OCI-LY7 (cell line): ENCODE measurements at places on chromosomes 4 and X. TPM values are rescaled to one million over a fixed set of nuclear protein-coding genes. Genes with fewer than 3 reads are reported as not detected.

Gene NXT2
- 19.0 and 22.3 TPM in 2 replicates for total RNA-seq

DNA sequence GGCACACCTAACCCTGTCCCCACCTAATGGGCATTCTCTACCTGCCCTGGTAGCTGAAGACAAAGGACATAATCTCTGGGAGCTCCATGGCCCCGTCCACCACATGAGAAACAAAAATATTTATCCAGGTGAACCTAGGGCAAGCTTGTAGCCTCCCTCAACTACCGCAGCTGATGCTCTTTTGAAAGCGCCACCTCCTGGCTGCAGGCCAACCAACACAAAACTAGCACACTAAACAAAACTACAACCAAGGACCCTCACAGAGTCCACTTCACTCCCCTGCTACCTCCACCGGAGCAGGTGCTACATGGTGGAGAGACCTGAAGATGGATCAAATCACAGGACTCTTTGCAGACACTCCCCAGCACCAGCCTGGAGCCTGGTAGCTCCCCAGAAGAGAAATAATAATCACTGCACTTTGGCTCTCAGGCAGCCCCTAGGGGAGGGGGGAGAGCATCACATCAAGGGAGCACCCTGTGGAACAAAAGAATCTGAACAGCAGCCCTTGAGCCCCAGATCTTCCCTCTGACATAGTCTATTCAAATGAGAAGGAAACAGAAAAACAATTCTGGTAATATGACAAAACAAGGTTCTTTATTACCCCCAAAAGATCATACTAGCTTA is 111.3 kb upstream of the ATP8A1 start:
- DNase-seq = peak; percentile 52

GRCh38 chr4:48596336-48596735 is 106.3 kb downstream of the ZAR1 start:
- no peak for DNase-seq

- DNase-seq = no peak
Observed at GRCh38 chrX:18864390-18864920, 119.5 kb downstream of the PHKA2 start.

Gene CFAP99
- total RNA-seq = not detected in 2 replicates

GRCh38 chr4:14669371-14669770 is 332.9 kb upstream of the CPEB2 start:
- no peak for DNase-seq

DNA sequence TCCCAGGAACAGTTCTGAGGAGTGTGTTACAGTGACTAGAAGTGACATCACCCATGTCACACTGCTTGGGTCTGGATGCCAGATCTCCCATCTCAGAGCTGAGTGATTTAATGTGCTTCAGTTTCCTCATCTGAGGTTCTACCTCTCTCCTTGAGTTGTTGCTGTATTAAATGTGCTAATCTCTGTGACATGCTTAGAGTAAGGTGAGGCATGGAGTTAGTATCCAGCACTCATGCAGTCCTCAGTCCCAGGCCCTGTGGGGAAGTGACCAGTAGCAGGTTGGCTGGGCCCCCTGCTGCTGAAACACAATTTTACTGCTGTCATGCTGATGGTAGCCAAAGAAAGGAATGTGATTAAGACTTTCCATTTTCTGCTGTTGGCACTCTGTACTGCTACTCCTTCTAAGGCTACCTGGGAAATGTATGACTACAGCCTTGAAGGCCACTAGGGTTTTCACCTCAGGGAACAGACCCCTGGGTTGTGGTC is 639.6 kb downstream of the MID1IP1 start:
- no peak for DNase-seq

GRCh38 chrX:67789536-67789935 is 245.7 kb downstream of the AR start:
- DNase-seq = no peak

- no peak for DNase-seq
Observed at GRCh38 chr4:66681962-66682361, 863.3 kb downstream of the CENPC start.

Gene TMSB15B
- total RNA-seq = 23.6 and 24.3 TPM in 2 replicates

- no peak for DNase-seq
Observed at GRCh38 chr4:155388162-155388561, 11.4 kb upstream of the MAP9 start.

Gene TLR3
- total RNA-seq = 0.53 and 0.77 TPM in 2 replicates

Gene TIGD2
- 9.6 and 10.0 TPM in 2 replicates for total RNA-seq

DNA sequence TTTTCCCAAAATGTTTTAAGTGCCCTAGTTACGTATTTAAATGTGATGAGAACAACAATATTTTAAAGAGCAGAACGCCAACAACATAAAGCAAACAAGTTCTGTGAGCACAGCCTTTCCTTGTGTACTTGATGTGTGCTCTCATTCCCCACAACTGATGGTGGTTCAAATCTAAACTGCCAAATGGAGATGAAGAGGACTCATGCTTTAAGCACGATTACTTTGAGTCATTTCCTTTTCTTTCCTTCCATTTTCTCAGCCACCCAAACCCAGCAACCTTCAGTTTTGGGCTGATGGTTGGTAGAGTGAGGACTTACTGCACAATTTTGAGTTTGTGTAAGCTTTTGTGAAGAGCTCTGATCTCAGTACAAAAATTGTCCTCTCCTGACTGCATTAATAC is 1.7 kb downstream of the NSD2 start:
- DNase-seq = peak; percentile 48

Gene NAP1L3
- total RNA-seq = not detected in 2 replicates

DNA sequence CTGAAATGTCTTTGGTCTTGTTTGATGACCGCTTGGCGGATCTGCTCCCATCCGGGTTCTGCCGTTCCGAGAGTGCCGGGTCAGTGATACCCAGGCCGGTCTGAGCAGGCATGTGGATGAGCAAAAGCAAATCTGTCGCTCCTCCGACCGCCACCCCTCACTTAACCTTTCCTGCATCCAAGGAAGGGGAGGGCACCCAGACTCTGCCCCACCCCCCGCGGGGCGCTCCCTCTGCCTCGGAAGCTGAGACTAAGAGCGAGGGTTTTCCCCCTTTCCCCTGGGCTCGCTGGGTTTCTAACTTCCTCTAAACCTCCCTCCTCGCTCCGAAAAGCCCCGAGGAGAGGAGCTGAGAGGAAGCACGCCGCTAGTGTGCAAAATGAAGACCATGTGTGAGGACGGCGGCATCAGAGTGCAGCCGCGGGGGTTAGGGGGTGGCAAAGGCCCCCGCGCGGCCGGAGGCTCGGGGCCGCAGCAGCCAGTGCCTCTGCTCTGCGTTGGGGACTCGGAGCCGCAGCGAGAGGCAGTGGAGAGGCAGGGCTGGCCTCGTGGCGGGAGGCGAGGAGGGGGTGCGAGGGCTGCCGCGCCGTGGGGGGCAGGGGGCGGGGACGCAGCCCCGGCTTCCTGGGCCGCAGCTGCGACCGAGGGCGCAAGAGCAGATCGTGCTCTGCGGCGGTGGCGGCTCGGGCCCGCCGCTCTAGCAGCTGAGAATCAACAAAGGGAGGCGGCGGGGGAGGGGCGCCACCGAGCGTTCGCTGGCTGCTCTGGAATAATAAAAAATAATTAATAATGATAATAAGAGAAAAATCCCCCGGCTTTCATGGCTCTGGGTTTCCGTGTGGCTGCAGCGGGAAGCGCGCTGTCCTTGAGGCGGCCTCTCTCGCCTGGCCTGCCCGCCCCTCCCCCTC is 55.8 kb upstream of the BCOR start:
- peak; percentile 79 for DNase-seq

- no peak for DNase-seq
Observed at GRCh38 chr4:109022961-109023360, 260.1 kb upstream of the ETNPPL start.

Gene CXCL11
- 0.40 TPM in 1 of 2 replicates, not detected in the other for total RNA-seq

DNA sequence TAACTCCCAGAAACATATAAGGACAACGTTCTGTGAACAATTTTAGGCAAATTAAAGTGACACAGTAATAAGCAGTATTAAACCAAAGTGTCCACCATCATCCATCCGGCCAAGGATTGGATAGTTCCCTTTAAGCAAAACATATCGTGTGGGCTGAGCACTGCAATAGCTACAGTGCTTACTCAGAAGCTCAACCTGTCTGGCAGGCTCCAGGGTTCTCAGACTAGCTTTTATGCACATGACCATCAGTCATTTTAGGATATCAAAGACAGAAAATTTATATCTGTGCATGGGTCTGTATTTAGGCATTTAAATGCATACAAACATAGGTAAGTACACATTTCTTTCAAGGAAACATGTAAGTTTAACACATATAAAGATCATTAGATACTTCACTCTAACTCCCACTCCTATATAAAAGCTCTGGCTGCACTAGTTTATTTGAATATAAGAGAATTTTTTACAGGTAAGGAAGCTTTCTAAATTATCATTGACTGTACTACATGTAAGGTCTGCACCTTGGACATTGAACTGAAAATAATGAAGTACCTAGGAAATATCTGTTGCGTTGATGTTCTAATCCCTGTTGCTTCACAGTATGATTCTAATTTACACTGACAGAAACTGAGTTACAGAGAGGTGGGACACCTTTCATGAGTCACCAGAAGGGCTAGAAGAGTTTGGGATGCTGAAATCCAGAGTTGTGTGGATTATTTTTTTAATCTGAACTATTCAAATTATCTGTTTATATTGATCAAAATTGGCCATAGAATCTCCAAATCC is 67.6 kb downstream of the ELOVL6 start:
- no peak for DNase-seq
